ENCODE measurements at places on chromosomes 2 and 18.

- no peaks in the 10 kb centered on the region for H3K27me3 ChIP-seq
- DNase-seq: no peak
- no peak overlapping the region for H3K27ac ChIP-seq
- H3K36me3 ChIP-seq: no peaks in the 10 kb centered on the region
- H3K4me1 ChIP-seq: no peaks in the 10 kb centered on the region
- no peak overlapping the region for H3K4me3 ChIP-seq
Observed at GRCh38 chr2:104088745-104089144, 765.2 kb upstream of the POU3F3 start.

DNA sequence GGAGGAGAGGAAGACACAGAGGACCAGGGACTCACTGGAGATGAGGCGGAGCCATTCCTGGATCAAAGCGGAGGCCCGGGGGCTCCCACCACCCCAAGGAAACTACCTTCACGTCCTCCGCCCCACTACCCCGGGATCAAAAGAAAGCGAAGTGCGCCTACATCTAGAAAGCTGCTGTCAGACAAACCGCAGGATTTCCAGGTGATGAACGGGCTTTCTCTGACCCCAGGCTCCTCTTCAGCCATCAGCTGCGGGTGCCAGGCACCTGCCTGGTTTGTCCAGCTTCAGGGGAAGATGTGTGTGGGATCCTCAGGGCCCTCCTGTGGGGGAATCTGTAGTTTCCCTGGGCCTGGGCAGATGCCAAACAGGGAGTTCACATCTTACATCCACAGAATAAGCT is 60.4 kb downstream of the DYSF start:
- H3K27ac ChIP-seq: no peak overlapping the region
- no peaks in the 10 kb centered on the region for H3K4me1 ChIP-seq
- no peak for DNase-seq
- peaks cover 20% of the 10 kb centered on the region for H3K27me3 ChIP-seq
- no peaks in the 10 kb centered on the region for H3K36me3 ChIP-seq

- DNase-seq: no peak
- peak overlapping the region; percentile 84 for H3K4me3 ChIP-seq
- H3K4me1 ChIP-seq: peaks cover 41% of the 10 kb centered on the region
- H3K27ac ChIP-seq: peak overlapping the region; percentile 53
- H3K36me3 ChIP-seq: peaks cover 4% of the 10 kb centered on the region
Observed at GRCh38 chr2:222305516-222306392, 7.0 kb upstream of the PAX3 start.

- H3K27ac ChIP-seq: no peak overlapping the region
- no peak for DNase-seq
- no peaks in the 10 kb centered on the region for H3K36me3 ChIP-seq
- no peaks in the 10 kb centered on the region for H3K27me3 ChIP-seq
Observed at GRCh38 chr2:171230176-171230575, 69.5 kb upstream of the TLK1 start.

- DNase-seq: no peak
- H3K4me3 ChIP-seq: no peak overlapping the region
- H3K36me3 ChIP-seq: 0 out of 2 replicates have a peak, but pooled peaks cover 7% of the 10 kb centered on the region
- H3K4me1 ChIP-seq: no peaks in the 10 kb centered on the region
- H3K27me3 ChIP-seq: no peaks in the 10 kb centered on the region
Observed at GRCh38 chr18:44342946-44343345, 337.7 kb upstream of the SETBP1 start.

DNA sequence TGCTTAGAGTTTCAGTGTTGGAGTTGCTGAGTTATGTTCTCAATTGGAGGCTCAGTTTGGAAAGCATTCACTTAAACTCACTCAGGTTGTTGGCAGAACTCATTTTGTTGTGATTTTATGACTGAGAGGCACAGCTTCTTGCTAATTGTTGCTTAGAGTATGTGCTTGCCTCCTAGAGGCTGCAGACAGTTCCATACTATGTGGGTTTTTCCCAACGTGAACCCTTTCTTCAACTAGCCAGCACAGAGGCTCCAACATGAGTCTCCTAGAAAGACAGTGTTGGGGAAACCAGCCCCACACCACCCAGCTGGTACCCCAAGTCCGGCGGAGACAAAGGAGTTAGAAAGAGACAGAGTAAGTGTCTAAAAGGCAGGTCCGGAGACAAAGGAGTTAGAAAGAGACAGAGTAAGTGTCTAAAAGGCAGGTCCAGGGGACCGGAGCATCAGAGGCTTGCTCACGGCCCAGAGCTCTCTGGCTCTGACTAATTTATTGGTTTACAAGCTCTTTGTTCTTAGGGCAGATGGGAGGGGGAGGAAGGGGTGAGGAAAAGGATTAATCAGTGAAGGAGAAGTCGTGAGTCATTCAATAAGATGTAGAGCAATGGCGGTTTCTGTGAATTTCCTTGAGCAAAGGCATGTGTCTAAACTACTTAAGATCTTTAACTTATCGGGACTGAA is 999.7 kb upstream of the LRRTM1 start:
- no peak overlapping the region for H3K4me3 ChIP-seq
- no peaks in the 10 kb centered on the region for H3K4me1 ChIP-seq
- DNase-seq: no peak

DNA sequence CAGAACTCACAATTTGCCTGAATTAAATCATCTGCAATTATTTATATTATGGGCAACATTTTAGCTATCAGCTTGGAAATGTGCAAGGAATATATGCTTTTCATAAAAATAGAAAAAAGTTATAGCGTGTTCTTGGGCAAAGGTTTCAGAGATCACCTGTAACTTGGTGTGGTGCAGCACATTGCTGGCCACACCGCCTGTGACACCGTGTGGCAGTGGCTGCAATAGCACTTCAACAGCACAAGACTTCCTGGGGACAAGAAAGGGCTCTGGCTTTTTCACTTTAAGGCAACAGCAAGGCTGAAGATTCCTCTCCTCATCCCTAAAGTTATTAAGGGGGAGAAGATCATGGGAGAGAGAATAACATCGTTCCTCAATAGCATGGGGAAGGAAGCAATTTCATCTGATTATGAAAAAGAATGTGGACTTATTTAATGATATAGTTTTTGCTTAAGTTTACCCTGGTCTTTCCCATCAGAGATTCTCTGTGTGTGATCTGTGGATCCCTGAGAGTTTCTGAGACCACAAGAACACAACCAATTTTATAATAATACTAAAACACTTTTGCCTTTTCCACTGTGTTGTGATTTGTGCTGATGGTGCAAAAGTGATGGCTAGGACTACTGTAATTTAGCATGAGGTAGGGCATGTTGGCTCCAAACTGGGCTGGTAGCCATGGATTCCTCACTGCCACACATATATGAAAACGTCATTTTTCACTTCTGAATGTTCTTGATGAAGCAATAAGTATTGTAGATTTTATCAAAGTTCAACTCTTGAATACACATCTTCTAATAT is 15.0 kb upstream of the SERPINB3 start:
- peaks cover 32% of the 10 kb centered on the region for H3K4me1 ChIP-seq
- no peak for DNase-seq
- no peaks in the 10 kb centered on the region for H3K27me3 ChIP-seq

GRCh38 chr18:62321201-62321600 is 3.9 kb upstream of the TNFRSF11A start:
- H3K4me3 ChIP-seq: no peak overlapping the region
- peaks cover 35% of the 10 kb centered on the region for H3K27me3 ChIP-seq
- H3K4me1 ChIP-seq: peaks cover 15% of the 10 kb centered on the region
- no peak overlapping the region for H3K27ac ChIP-seq
- DNase-seq: no peak

- DNase-seq: no peak
- H3K4me1 ChIP-seq: peaks cover 12% of the 10 kb centered on the region
- no peak overlapping the region for H3K4me3 ChIP-seq
- H3K27me3 ChIP-seq: no peaks in the 10 kb centered on the region
- peaks cover 2% of the 10 kb centered on the region for H3K36me3 ChIP-seq
- H3K27ac ChIP-seq: no peak overlapping the region
Observed at GRCh38 chr18:62073461-62074281, 113.2 kb downstream of the PIGN start.

DNA sequence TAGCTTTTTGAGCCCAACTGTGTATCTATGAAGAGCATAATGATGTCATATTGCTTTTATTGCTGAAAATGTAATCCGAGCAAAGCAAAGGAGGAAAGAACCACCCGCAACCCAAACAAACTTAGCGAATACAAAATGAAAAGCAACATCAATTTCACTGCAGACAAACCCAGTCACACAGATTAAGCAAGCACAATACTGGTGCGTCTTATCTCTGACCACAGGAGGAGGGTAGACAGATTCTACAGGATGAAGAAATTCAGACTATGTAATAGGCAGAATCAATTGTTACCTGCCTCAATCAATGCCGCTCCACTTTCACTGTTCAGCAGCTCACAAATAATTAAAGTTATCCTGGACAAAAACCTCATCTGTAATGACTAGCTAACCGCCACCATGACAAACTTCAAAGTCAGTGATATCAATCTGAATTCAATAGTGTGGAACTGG is 115.5 kb upstream of the SP3 start:
- DNase-seq: no peak
- H3K27ac ChIP-seq: no peak overlapping the region
- H3K4me1 ChIP-seq: no peaks in the 10 kb centered on the region
- no peaks in the 10 kb centered on the region for H3K27me3 ChIP-seq

- H3K27ac ChIP-seq: no peak overlapping the region
- H3K4me1 ChIP-seq: no peaks in the 10 kb centered on the region
- no peaks in the 10 kb centered on the region for H3K27me3 ChIP-seq
- no peak overlapping the region for H3K4me3 ChIP-seq
- H3K36me3 ChIP-seq: no peaks in the 10 kb centered on the region
Observed at GRCh38 chr2:133062931-133063665, 393.1 kb upstream of the LYPD1 start.

DNA sequence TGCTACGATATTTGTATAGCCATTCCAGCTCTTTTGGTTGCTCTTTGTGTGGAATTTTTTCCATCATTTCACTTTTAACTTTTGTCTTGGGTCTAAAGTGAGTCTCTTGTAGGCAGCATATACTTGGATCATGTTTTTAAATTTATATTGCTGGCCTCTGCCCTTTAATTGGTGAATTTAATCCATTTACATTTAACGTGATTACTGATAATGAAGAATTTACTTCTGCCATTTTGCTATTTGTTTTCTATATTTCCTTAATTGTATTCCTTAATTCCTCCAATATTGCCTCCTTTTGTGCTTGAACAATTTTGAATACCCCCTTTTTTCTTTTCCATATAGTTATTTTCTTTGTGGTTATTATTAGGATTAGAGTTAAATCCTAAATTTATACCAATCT is 21.0 kb upstream of the ADNP2 start:
- H3K36me3 ChIP-seq: peaks cover 22% of the 10 kb centered on the region
- H3K4me3 ChIP-seq: no peak overlapping the region

DNA sequence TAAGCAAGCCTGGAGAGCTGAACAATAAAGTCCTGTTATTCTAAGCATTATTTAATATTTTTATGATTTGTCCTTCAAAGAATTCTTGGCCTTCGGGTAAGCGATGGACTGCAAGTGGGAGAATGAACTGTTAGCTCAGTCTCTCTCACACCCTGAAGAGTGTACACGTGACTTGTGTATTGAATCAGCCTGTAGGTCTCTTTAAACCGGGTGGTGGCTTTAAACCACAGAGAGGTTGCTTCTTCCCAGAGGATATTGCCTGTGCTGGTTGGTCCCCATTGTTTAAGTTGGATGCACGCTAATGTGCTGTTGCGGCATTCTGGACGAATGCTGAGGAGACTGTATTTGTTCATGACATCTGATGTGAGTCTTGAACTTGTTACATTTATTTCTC is 183.3 kb downstream of the LTBP1 start:
- H3K27ac ChIP-seq: peak overlapping the region; percentile 61
- no peaks in the 10 kb centered on the region for H3K36me3 ChIP-seq
- DNase-seq: no peak
- H3K4me3 ChIP-seq: no peak overlapping the region

- peaks cover 39% of the 10 kb centered on the region for H3K4me1 ChIP-seq
- peak overlapping the region; percentile 92 for H3K27ac ChIP-seq
- peaks cover 24% of the 10 kb centered on the region for H3K36me3 ChIP-seq
- no peak for DNase-seq
- no peak overlapping the region for H3K4me3 ChIP-seq
Observed at GRCh38 chr2:159226608-159227385, 59.7 kb downstream of the WDSUB1 start.

- H3K36me3 ChIP-seq: no peaks in the 10 kb centered on the region
- no peaks in the 10 kb centered on the region for H3K4me1 ChIP-seq
- H3K27ac ChIP-seq: no peak overlapping the region
- DNase-seq: no peak
- no peaks in the 10 kb centered on the region for H3K27me3 ChIP-seq
- H3K4me3 ChIP-seq: no peak overlapping the region
Observed at GRCh38 chr18:39191058-39191457, 1625.5 kb upstream of the CELF4 start.

- no peak overlapping the region for H3K4me3 ChIP-seq
- H3K27ac ChIP-seq: no peak overlapping the region
- H3K4me1 ChIP-seq: no peaks in the 10 kb centered on the region
- DNase-seq: no peak
- H3K27me3 ChIP-seq: peaks cover 7% of the 10 kb centered on the region
Observed at GRCh38 chr2:68428746-68429145, 38.3 kb downstream of the FBXO48 start.

DNA sequence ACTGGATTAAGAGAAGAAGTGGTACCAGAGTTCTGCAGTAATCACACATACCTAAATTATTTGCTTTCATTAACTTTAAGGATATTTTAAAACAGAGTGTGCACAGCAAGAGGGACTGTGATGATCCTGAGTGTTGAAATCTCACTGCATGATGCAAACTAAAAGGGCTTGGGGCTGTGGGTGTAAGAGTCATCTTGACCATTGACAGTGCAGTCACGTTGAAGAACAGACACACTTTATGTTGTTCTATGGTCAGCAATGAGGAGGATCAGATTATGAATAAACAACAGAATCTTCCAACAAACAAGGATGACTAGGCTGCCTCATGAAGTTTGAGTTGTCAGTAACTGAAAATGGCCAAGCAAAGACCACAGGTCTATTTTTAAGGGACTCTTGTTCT is 87.2 kb upstream of the GALNT5 start:
- no peak for DNase-seq
- H3K27me3 ChIP-seq: no peaks in the 10 kb centered on the region
- no peak overlapping the region for H3K4me3 ChIP-seq
- H3K36me3 ChIP-seq: no peaks in the 10 kb centered on the region

- peaks cover 24% of the 10 kb centered on the region for H3K4me1 ChIP-seq
- H3K27ac ChIP-seq: no peak overlapping the region
- no peak for DNase-seq
- no peaks in the 10 kb centered on the region for H3K36me3 ChIP-seq
Observed at GRCh38 chr2:85414761-85415553, 3.6 kb upstream of the SH2D6 start.

- no peak for DNase-seq
- H3K36me3 ChIP-seq: no peaks in the 10 kb centered on the region
- no peaks in the 10 kb centered on the region for H3K4me1 ChIP-seq
- no peaks in the 10 kb centered on the region for H3K27me3 ChIP-seq
- H3K27ac ChIP-seq: no peak overlapping the region
- no peak overlapping the region for H3K4me3 ChIP-seq
Observed at GRCh38 chr18:44130376-44130942, 550.2 kb upstream of the SETBP1 start.
